ENCODE measurements at places on chromosomes 5 and 9.

- DNase-seq, result no peak
Observed at GRCh38 chr9:18569941-18570630, 96.1 kb downstream of the ADAMTSL1 start.

- DNase-seq, result no peak
Observed at GRCh38 chr9:129446828-129447550, 173.9 kb downstream of the C9orf50 start.

GRCh38 chr5:179668391-179668790, 12.4 kb downstream of the CBY3 start:
- DNase-seq, result peak; percentile 59

DNA sequence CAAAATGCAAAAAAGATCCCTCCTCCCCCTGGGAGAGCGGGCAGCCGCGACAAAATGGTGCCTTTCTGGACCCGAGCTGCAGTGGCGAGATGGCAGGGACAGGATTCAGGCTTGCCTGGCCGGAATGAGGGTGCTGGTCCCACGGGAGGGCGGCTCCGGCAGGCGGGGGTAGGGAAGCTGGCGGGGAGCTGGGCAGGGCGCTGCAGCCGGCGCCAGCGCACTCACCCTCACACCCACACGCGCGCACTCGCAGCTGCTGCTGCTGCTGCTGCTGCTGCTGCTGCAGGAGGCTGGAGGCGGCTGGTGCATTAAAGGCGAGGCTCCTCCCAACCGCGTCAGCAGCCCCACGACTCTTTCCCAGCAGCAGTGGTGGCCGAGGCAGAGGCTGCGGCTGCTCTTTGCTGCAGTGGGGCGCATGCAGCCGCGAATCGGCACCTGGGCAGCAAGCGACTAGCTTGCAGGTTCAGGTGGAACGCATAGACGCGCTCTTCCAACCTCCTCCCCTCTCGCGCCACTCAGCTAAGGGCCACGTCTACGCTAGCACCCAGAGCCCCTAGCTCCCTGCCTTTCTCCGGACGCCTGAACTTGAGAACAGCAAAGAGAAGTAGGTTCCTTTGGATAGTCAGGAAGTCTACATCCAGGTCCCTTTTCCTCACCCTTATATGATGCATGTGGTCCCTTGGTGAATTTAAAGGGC, at the start of gene PPP2R2B:
TSS of gene PPP2R2B (minus strand) at position 282 of the 697 bp plus-strand sequence.
- DNase-seq, result peak; percentile 31

DNA sequence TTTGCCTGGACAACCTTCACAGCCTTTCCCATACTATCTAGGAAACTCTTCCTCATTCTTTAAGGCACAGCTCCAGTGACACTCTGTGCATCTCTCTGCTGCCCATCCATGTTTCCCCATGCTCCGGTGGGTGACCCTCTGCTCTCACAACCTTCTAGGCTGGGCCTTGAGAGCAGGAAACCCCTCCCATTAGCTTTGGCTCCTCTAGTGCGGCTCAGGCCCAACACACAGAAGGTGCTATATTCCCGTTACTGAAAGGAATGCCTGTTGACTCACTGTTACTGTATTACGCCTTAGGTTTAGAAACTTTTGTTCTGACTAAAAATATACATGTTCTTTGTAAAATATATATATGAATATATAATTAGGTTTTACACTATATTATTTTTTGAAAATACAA, 8.1 kb upstream of the CCL28 start:
- DNase-seq, result no peak

- DNase-seq, result peak; percentile 12
Observed at GRCh38 chr5:74185599-74185998, 454.9 kb downstream of the ENC1 start.

- no peak for DNase-seq
Observed at GRCh38 chr9:76884823-76885222, 21.1 kb downstream of the PRUNE2 start.

GRCh38 chr5:159854916-159855315, 61.4 kb upstream of the ADRA1B start:
- no peak for DNase-seq

All from body of pancreas (tissue), 4 donors.